ENCODE measurements at places on chromosomes 6 and 20.
A peak's percentile ranks its signal among the peaks of the same experiment; 100 is the strongest.

- no peak for DNase-seq
Measured at GRCh38 chr6:160871320-160871719, 120.2 kb upstream of the MAP3K4 start.

DNA sequence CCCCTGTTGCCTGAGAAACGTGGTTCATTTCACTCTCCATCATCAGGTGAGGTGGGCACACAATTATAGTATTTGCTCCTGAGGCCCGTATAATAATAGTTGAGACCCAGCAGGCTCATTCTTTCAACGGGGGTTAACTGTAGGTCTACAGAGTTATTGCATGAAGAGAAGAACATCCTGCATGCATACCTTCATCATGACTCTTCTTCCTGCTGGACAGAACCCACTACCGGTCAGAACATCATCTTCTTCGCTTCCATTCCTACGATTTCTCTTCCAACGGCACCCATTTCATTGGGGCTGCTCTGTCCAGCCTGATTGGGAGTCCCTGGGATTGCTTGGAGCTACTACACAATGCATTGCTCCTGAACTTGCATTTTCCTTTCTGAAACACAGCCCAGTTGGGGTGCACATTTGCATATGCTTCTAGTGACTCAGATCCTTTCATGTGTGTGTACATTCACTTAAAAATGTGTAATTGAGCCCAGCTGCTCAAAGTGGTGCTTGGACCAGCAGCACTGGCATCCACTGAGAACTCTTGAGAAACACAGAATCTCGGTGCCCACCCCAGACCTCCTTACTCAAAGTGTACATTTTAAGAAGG is 57.4 kb downstream of the SLC24A3 start:
- no peak for DNase-seq

DNA sequence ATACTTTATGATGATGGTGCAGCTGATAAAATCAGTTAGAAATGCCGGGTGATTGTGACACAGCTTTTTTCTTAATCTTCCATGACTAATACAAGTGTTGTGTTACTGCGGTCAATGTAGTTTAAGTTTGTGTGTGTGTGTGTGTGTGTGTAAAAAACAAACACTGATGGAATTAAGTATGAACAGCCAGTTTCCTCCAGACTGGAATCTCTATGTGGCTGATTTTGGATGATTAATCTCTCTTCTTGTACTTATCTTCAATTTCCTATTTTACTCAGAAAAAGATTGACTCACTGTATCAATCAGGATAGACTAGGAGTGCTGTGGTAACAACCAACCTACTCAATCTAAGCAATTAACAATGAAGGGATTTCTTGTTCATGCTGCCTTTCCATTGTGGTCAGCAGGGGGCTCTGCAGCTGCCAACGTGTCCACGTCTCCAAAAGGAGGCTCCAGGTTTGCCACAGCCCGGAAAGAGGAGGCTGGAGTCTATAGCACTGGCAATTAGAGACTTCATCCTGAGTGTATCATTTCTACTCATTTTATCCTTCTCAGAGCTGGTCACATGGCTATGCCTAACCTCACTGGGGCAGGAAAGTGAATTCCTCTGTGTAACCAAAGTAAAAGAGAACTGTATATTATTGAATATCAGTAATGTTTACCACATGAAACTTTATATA is 107.7 kb downstream of the CD109 start:
- peak; percentile 27 for DNase-seq

- DNase-seq = no peak
Measured at GRCh38 chr6:47290124-47290834, 19.4 kb downstream of the TNFRSF21 start.

DNA sequence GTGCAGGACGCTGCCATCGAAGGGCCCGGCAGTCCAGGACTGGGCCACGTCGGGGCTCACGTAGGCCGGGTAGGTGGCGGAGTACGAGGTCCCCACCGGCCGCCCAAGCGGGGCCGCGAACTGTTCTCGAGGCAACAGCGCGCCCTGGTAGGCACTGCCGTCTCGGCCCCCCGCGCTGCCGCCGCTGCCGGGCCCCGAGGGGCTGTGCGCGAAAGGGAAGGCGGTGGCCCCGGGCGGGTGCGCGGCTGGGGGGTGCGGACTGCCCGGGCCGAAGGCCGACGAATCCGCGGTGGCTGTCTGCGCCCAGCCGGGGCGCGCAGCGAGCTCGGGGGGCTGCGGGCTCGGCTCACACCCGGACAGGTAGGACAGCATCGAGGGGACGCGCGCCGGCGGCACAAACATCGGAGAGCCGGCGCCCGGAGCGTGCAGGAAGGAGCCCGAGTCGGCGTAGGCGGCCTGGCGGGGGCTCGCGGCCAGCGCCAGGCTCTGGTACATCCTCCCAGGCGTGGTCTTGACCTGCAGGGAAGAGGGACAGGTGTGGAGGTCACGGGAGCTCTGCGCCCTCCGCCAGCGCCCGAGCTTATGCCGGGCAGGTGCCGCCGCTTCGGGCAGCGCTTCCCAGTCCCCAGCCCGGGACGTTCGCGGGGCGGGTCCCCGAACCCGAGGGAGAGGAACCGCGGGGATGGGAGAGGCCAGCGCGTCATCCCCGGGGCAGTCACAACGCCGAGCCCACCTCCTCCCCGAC is 596 bp downstream of the GATA5 start:
- DNase-seq = no peak

- DNase-seq = no peak
Measured at GRCh38 chr20:8509809-8510208, 377.7 kb downstream of the PLCB1 start.

GRCh38 chr6:42013134-42013516 is 37.2 kb upstream of the TAF8 start:
- no peak for DNase-seq

GRCh38 chr6:83867527-83868161 is 8.2 kb downstream of the CYB5R4 start:
- peak; percentile 17 for DNase-seq

DNA sequence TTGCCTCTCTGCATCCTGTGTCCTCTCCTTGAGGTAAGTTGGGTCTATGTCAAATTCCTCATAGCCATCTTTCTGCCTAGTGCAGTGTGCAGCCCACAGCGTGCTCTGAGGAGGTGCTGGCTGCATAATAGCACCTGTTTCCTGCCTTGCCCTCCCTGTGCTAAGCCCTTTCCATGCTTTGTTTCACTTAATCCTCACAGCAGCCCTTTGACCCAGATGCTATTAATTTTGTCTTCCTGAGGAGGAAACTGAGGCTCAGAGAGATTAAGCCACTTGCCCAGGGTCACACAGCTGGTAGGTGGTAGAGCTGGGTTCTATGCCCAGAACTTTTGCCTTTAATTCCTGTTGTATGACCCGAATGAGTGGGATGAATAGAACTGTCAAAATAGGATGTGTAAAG is 13.5 kb downstream of the FAM83D start:
- no peak for DNase-seq

GRCh38 chr20:56833427-56833826 is 204.3 kb downstream of the TFAP2C start:
- no peak for DNase-seq

GRCh38 chr20:61331543-61331942 is 79.5 kb downstream of the CDH4 start:
- no peak for DNase-seq

Measured in stimulated activated CD4-positive, alpha-beta T cell treated with anti-CD3 and anti-CD28 coated beads, Interleukin-15, amount 100 ng/mL, for 24 hours (primary cell).